ENCODE measurements at places on chromosomes 5 and 9.

DNA sequence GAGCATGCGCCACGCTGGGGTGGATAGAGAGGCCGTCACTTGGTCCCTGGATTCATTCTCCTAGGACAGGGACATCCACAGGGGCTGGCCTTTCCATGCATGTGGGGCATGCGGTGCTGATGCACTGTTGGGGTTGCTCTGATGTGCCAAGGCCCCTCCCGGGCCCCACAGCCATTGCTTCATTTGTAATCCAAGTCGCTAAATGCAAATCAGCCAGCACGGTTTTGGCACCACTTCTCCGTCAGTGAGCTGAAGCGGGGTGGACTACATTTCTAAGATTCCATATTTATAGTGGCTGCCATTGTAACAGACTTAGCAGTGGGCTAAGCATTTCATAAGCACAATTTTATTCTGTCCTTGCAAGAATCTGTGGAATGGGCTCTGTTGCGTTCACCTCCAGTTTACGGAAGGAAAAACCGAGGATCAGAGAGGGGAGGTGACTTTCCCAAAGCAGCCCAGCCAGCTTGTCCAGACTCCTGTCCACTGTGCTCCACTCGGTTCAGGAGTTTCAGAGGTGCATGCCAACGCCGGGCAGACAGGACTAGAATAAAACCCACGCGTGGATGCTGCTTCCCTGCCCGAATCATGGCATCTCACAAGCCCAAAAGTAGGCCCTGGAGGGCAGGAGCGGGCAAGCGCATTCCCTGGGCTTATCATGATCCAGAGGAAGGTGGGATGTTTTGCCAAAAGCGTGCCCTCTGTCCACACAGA is 102.6 kb upstream of the COL5A1 start:
- no peak for DNase-seq

GRCh38 chr5:107422494-107422893 is 248.2 kb downstream of the EFNA5 start:
- DNase-seq: no peak

- no peak for DNase-seq
These were observed 74.1 kb upstream of the SNCAIP start for GRCh38 chr5:122237906-122238305.

DNA sequence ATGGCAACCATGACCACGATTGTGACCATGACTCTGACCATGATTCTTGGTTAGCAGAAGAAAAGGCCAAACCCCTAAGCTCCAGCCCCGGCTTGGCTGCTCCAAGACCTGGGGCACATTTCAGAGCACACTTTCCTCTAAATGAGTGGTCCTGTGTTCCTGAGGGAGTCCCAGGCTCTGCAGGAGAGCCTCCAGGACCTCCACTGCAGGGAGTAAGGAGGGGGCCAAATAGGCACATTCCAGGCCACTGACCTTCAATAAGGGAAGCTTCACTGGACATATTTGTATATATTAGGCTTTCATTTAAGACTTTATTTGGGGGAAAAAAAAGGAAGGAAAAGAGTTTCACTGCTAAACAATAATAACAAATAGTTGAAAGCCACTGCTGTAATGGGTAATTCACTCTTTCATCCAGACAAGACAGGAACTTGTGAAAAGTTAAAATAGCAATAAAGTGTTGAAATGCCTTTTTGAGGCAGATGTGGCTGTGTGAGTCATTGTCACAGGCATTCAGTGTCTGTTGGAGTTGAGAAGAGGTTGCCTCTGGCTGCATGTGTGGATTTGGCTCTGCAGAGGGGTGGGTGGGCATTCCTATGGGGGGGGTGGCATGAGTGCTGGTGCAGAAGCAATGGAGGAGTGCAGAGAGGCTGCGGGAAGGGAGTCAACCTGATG is 63.9 kb upstream of the TGFBR1 start:
- no peak for DNase-seq

DNA sequence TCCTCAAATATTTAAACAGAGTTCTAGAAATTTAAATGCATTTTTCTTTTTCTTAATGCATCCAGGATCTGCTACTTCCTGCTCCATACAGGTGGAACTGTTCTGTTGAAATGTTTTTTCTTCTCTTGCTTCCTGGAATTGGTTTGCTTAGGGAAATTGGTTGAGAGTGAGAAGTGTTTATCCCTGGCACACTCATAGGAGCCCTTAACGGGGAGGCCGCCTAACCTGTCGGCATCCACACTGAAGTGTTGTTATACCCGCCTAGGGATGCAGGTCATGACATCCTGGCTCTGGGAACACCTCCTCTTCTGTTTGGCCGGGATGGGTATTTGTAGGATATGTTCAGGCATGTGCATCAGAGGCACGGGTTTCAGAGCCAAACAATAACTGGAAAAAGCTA is 239.7 kb downstream of the GADD45G start:
- DNase-seq: no peak

DNA sequence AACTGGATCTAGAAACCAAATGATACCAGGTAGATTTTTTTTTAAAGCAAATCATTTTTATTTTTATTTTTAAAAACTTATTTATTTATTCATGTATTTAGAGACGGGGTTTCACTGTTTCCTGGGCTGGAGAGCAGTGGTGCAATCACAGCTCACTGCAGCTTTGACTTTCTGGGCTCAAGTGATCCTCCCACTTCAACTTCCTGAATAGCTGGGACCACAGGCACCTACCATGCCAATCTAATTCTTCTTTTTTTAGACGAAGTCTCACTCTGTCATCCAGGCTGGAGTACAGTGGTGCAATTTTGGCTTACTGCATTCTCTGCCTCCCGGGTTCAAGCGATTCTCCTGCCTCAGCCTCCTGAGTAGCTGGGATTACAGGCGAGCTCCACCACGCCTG is 41.3 kb upstream of the CDK20 start:
- no peak for DNase-seq

- no peak for DNase-seq
These were observed 2091.2 kb upstream of the ACO1 start for GRCh38 chr9:30293231-30293630.

DNA sequence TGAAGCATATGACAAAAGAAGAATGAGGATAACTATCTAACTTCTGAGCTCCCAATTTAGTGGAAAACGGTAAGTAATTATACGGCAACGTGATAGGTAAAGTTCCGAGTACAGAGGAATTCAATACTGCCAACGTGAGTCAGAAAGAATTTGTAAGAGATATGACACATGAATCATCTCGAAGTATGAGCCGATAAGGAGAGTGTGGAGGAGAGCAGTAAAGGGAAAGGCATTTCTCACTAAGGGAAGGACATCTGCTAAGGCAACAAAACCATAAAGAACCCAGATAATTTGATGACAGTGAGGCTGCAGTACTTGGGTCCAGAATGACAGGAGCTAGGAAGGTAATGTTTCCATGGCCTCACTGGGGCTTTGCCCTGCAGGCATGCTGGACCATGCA is 11.0 kb downstream of the MPDZ start:
- DNase-seq: no peak
